ENCODE measurements at places on chromosomes 16 and 17.

DNA sequence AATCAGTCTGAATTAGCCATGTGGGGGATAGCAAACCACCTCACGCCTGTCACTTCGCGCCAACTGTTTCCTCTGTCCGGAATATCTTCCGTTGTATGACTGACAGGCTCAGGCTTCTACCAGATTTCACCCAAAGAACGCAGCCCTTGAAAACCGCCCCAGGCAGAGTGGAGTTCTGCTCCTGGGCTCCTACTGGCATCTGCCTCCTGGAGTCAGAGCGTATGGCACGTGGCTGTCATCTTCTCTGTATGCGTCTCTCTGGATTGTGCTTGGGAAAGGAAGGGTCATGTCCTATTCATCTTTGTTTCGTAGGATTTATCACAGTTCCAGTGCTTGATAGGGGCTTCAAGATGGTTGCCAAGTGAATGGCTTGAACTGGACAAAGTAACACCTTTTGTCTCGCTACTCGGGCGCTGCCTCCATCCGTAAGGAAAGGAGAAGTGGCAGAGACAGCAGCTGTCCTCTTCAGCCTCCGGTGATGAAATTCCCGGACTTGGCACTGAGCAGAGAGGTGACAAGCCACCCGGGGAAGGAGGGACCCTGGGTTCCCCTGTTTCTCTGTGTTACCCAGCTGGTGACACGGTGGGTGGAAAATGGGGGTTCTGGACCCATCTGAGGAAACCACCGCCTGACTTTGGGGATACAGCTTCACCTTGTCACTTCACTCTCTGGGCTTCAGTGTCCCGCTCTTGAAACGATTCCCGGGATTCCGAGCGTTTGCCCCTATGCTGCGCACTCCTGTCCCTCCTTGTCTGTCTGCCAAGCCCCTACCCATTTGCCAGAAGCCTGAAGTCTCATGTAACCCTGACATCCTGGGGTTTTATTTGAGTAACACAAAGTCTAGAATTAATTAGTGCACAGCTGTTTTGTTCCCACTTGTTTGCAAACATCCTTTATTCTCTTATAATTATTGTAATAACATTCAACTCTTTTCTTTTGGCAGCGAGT is 13.9 kb downstream of the KIAA0513 start:
- no peak for DNase-seq

GRCh38 chr17:57459286-57459915 is 203.1 kb downstream of the MSI2 start:
- no peak for DNase-seq

GRCh38 chr17:7716901-7717755 is at the start of gene DNAH2:
TSS of gene DNAH2 (plus strand) at chr17:7717744. CDS start at chr17:7719735, 1,991 bp downstream.
- DNase-seq = peak; percentile 53

DNA sequence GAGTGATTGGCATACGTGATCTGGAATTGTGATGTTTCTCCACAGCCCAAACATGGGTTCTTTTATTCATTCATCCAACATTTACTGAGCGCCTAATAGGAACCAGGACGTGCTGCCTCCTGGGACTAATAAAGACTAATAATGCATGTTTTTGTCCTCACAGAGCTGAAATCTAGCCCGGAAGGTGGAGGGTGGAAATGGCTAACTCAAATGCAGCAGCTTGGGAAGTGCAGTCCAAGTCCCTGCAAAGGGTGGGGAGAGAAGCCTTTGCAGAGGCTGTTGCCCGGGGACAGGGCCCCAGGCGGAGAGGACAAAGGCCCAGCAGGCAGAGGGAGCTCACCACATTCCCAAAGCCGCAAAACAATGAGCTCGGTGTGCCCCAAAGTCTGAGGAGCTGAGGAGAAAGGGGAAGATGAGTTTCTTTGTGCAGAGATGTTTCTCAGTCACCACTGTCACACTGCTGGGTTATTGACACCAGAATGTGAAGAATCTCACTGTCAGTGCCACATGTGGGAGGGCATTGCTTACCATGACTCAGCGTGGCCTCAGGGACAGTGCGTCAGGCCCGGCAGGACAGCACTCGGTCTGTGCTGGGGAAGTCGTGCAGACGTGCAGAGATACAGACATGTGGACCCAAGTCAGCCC is 118.2 kb upstream of the CHMP6 start:
- no peak for DNase-seq

- DNase-seq = no peak
Measured at GRCh38 chr17:68417317-68417716, 40.0 kb downstream of the WIPI1 start.

DNA sequence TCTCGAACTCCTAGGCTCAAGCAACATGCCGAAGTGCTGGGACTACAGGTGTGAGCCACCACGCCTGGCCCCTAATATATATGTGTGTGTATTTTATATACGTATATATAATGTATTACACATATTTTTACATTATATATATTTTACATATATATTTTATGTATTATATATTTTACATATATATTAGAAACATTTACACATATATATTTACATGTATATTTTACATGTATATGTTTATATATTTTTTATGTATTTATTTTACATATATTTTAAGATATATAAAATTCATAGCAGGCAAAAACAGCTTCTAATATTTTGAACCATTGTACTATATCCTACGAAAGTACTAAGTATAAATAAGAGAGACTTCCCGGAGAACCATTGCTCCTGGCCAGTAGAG is 455.1 kb downstream of the XYLT1 start:
- no peak for DNase-seq

DNA sequence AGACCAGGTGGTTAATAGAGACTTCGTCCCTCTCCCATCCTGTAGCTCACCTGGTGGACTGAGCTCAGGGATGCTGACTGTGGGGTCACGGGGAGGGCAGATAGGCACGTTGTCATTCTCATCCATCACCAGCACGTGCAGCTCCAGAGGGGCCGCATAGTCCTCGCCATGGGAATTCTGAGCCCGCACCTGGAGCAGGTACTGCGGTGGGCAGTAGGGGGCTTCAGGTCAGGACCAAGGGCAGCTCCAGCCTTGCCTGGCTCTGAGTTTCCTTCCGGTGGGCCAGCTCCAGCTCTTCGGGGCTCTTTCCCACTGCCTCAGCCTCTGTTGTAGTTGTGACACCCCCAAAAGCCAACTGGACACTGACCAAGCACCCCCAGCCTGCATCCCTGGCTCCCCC is 5.6 kb downstream of the CDH16 start:
- no peak for DNase-seq

DNA sequence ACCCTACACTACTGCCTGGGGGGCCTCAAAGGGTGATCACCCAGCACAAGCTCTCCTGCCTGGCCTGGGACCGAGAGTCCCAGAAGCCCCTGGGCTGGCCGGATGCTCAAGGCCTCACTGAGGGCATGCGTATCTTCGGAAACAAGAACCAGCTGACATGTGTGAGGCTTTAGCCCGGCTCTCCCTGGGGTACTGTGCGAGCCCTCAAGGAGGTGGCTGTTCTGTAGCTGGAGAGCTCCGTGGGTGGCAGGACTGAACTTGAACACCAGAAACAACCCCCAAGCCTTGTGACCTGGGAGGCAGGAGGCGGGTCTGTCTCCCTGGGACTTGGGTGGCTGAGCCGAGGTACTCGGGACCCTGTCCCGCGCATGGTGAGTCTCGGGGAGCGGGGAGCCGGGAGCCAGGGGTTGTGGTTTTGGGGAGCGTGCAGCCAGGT is 7.0 kb downstream of the DPEP1 start:
- DNase-seq = no peak

DNA sequence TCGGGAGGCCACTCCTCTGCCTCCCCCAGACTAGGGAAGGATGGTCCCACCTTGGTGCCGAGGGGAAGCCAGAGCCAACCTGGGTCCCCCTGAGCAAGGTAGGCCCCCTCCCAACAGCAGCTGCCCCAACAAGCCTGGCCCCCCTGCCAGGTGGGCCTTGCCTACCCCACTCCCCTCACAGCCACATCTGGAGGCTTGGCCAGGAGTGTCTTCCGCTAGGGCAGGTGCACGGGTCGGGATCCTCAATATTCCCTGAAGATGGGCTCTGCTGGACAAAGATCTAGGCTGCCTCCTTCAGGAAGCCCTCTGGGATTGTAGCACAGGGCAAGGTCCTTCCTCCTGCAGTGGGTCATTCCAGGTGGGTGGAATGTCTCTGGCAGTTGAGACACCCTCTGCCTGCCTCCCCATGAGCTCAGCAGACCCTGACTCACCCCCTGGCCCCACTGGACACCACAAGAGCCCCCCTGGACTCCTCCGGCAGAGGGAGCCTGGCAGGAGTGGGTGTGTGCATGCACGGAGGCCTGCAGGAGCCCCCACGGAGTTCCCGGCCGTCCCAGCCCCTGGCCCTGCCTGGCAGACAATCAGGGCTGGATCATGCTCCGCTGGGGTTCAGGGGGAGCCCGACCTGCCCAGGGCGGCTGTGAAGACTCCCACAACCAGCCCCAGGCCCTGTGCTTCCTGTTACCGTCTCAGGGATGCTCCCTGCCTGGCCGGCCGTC is 435 bp downstream of the C1QTNF8 start:
- DNase-seq = no peak

GRCh38 chr16:9996221-9996620 is 186.0 kb downstream of the GRIN2A start:
- no peak for DNase-seq

DNA sequence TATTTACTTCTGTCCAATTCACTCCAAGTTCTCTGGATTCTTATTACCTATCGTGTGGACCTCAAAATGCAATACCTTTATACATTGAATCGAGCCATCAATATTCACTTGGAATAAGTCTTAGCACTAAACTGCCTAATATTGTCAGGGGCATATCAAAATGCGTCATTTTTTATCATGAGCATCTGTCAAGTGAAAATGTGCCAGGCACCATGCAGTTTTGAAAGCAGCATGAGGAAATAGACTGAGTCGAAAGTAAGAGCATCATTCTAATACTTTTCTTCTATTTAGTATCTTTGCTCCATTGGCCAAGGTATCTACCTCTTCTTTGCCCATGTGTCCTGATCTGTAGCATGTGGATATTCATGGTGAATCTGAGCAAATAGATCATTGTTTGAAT is 1193.4 kb downstream of the CDH11 start:
- no peak for DNase-seq

DNA sequence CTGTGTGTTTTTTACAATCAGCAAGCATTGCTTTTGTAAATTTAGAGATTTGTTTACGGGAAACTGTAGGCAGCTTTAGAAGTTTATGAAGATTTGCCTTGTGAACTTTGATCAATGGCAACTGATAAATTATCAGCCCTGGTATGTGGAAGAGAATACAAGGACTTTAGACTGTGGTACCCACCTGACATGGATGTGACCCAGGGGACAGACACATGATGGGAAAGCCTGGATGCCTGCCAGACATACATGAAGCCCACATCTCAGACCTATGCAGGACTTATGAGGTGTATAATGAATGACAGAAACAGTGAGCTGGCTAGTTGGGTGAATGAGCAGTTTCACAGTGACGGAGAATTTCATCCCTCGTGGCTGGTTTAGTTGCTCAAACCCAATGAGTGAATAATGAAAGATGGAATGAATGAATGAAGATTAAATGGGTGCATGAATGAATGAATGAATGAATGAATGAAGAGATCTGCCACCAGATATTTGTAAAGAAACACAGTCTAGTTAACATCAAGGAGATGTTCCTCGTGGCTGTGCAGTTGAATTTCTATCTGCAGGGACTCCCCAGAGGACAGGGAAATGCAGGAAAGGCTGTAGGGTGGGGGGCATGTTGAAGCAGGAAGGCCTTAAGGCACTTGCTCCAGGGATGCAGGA is 7.6 kb downstream of the TMEM92 start:
- DNase-seq = no peak

GRCh38 chr17:19368229-19368628 is 5.7 kb upstream of the B9D1 start:
- DNase-seq = no peak

All from stimulated activated naive CD8-positive, alpha-beta T cell treated with anti-CD3 and anti-CD28 coated beads, Interleukin-15, amount 100 ng/mL, for 72 hours (primary cell).